ENCODE measurements at places on chromosomes 3 and 15.

- DNase-seq = no peak
These were observed 74.9 kb downstream of the DAPK2 start for GRCh38 chr15:63971427-63971805.

GRCh38 chr3:194407423-194407822 lies 8.4 kb upstream of the GP5 start:
- no peak for DNase-seq

DNA sequence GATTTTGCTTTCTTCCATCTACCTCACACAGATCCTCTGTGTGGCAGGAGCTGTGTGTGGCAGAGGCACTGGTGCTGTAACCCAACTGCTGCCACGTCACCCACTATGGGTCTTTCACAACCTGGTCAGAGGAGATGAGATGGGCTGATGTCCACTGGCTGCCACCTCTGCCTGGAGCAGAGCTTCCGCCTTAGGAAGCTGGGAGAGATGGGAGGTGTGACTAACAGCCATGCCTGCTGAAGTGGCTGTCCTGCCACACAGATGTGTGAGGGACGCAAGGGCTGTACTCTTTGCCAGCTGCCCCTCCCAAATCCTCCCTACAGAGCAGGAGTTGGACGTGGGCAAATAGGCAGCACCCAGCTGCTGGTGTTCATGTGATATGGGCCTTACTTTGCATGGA lies 329.5 kb downstream of the GABRB3 start:
- no peak for DNase-seq

GRCh38 chr3:17304969-17305368 lies 420.2 kb downstream of the PLCL2 start:
- no peak for DNase-seq

DNA sequence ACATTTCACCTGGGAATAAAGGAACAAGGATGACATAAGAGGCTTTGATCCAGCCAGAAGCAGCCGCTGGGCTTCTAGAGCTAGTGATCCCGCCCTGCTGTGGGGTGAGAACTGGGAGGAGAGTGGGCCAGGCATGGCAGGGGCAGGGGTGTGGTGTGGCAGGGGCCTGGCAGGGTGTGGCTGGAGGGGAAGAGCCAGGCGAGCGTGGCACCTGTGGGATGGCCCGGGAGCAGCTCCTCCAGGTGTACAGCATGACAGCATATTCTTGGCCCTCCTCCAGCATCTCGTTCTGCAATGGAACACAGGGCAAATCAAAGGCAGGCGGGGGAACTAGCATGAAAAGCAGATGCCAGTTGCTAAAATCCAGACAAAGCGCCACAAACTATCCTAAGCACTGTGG lies 35.5 kb downstream of the CYFIP1 start:
- DNase-seq = no peak

- no peak for DNase-seq
These were observed 49.2 kb upstream of the TMEM115 start for GRCh38 chr3:50408443-50408944.

DNA sequence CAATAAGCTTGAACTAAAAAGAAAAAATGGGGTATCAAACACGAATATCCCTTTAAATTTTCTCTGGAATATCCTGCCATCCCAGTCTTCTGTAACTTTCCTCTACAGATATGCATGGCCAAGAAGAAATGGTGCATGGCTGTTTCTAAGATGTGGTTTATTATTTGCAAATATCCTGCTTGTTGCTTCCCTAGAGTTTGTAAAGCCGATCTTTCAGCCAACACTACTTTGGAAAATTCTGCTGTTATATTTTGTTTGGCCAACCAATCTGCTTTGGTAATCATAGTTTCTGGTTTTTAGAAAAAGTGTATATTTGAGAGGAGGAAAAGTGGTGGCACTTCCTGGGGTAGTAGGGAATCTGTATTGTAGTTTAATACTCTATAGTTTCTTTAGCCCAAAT lies 13.9 kb downstream of the PHLDB2 start:
- DNase-seq = no peak

DNA sequence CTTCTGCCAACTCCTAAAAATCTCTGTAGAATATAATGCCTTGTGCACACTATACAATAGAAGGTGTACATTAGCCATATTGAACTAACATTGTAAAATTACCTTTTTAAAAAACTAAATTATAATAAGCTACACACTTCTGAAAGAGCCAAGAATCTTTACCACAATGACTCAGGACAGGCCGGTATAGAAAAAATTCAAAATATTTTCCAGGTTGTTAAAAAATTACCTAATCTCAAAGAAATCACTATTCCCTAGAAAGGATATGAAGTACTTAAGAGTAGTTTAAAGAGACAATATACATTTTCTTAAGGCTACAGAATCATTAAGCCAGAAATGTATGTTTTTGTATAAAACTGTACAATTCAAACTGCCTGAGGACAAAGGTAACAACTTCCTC lies 48.5 kb downstream of the TJP1 start:
- DNase-seq = no peak

GRCh38 chr3:110567029-110567428 lies 504.6 kb upstream of the NECTIN3 start:
- no peak for DNase-seq

- peak; percentile 81 for DNase-seq
These were observed 340 bp downstream of the TMEM44 start for GRCh38 chr3:194632809-194633348.

GRCh38 chr3:9795207-9795606 lies 2.3 kb downstream of the ARPC4 start:
- no peak for DNase-seq

GRCh38 chr3:105979961-105980360 lies 111.1 kb upstream of the CBLB start:
- no peak for DNase-seq

GRCh38 chr3:170226426-170226960 lies 4.3 kb downstream of the PRKCI start:
- DNase-seq = no peak

- no peak for DNase-seq
These were observed 1321.0 kb downstream of the ROBO2 start for GRCh38 chr3:78360849-78361248.

DNA sequence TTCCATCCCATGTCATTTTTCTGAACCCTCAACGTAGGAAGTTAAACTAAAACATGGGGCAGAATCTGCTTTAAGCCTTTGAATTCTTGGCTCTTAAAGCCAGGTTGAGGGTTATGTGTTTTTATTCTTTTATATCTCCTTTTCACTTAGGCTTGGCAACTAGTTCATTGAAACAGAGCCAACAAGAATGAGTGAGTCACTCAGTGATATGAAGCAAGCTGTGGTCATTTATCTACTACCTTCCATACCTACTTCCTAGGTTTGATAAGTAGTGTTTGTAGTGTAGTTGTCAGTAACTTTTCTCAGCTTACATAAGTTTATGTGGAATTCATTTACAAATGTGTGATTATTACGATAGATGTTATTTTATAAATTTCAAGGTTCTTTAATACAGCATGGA lies 67.4 kb downstream of the SNRPN start:
- DNase-seq = no peak

- no peak for DNase-seq
These were observed 71.4 kb downstream of the FBXL22 start for GRCh38 chr15:63668601-63669000.

- DNase-seq = no peak
These were observed 93.0 kb upstream of the LYSMD4 start for GRCh38 chr15:99826157-99826780.

DNA sequence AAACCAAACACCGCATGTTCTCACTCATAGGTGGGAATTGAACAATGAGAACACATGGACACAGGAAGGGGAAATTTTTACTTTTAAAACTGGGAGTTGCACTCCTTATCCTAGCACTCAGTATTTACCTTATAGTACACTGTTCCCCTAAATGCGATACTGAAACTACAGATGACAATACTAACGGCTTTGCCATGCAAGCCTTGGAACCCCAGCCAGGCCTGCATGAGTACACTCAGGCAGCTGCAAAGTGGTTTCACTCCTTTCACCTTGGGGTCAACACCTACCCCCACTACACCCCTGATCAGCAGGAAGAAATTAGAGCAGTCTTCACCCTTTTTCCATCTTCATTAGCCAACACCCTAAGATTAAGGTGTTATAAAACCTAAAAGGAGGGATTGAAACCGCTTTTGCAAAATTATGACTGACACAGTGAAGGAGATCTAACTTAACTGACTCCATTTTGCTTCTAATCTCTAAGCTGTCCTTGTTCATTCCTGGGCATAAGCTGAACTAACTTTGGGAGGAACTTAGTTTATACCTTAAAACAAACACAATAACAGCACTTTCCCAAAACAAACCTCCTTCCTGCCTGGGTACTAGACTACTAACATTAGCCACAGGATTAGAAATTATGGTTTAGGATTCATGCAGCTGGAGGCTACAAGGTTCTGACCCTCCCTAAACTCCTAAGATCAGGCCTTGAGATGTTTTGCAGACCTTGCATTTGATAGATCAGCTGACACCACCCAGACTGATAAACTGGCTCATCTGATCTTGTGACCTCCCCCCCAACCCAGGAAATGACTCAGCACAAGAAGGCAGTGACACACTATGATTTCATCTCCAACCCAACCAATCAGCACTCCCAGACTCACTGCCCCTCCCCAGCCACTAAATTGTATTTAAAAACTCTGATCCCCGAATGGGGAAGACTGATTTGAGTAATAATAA lies 452.1 kb upstream of the PPP2R3A start:
- no peak for DNase-seq

GRCh38 chr3:71504250-71505036 lies 79.1 kb downstream of the FOXP1 start:
- no peak for DNase-seq

DNA sequence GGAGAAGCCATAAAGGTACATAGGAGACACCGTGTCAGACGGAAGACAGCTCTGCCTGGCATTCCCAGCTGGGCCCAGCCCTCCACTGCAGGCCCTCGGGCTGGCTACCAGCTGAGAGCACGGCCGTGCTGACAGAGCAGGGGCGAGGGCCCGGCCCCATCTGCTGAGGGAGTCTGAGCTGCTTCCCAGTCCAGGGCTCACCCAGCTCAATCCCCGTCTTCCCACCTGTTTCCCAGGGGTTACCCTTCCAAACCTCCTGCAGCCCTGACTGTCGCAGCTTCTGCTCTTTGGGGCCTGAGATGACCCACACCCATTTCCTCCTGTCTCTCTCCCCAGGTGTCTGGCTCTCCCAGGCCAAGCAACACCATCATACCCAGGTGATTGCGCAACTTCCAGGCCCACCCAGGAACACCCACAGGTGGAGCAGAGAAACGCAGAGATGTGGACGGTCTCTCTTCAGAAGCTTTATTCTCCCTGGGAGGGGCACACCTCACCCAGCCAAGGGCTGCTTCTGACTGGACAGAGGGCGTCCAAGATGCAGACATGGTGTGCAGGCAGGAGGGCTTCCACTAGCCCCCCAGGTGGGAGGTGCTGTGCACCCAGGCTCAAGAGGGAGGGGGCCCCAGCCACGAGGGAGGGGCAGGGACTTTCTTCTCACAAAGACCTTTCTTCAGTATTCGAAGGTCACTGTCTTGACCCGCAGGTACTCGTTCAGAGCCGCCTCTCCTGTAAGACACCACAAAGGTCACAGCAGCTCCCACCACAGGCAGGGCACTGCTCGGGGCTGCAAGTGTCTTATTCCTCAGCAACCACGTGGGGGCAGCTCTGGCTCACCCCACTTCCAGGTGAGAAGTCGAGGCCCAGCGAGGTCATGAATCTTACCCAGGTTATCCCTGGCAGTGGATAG lies 19.4 kb upstream of the SLC41A3 start:
- no peak for DNase-seq

Measured in eye (tissue), 1 donor.